Breast epithelium (tissue), 4 donors: ENCODE measurements at places on chromosomes 13 and 19. TPM values are rescaled to one million over a fixed set of nuclear protein-coding genes. Genes with fewer than 3 reads are reported as not detected.

DNA sequence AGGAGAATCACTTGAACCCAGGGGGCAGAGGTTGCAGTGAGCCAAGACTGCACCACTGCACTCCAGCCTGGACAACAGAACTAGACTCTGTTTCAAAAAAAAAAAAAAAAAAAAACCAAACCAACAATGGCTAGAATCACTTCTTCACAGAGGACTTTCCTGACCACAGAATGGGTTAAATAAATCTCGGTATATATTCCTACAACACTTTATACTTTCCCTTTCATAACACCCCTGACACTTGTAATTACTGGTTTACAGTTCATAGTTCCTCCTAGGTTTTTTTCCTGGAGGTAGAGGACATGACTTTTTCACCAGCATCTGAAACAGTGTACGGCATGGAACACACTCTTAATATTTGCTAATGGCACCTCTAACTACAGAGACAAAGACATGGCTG is 31.4 kb downstream of the ZDHHC20 start:
- no peak for DNase-seq

- no peak for DNase-seq
Measured at GRCh38 chr19:34332027-34332760, 32.8 kb upstream of the GPI start.

GRCh38 chr13:107118506-107118905 is 550.6 kb upstream of the ARGLU1 start:
- DNase-seq = no peak

GRCh38 chr19:55703790-55704215 is 28.8 kb downstream of the EPN1 start:
- DNase-seq = no peak

GRCh38 chr19:40424637-40425449 is 949 bp downstream of the SERTAD1 start:
- no peak for DNase-seq

Gene ADPRHL1
- total RNA-seq = 1.8 TPM

Gene KLK14
- not detected for total RNA-seq

Gene DPP9
- 33.6 TPM for total RNA-seq

Gene TGFBR3L
- total RNA-seq = not detected

DNA sequence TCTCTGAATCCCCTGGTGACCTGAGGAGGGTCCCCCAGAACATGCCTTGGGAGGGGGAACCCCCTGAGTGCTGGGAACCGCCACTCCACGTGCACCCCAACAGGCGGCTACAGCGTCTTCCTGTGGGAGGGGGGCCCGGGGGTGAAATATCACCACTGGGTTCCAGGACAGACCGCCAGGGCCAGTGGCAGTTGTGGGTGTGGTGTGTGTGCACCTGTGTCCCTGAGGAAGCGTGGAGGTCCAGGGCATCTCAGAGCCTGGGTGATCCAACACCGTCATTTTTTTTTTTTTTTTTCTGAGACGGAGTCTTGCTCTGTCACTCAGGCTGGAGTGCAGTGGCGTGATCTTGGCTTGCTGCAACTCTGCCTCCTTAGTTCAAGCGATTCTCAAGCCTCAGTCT is 4.2 kb downstream of the ADGRE5 start:
- DNase-seq = no peak

GRCh38 chr19:44878120-44878865 is 12.8 kb upstream of the TOMM40 start:
- DNase-seq = peak; percentile 72

Gene ZFP36
- 91.7 TPM for total RNA-seq

Gene POP4
- total RNA-seq = 52.1 TPM

- no peak for DNase-seq
Measured at GRCh38 chr19:49067554-49067953, 2.9 kb upstream of the NTF4 start.

DNA sequence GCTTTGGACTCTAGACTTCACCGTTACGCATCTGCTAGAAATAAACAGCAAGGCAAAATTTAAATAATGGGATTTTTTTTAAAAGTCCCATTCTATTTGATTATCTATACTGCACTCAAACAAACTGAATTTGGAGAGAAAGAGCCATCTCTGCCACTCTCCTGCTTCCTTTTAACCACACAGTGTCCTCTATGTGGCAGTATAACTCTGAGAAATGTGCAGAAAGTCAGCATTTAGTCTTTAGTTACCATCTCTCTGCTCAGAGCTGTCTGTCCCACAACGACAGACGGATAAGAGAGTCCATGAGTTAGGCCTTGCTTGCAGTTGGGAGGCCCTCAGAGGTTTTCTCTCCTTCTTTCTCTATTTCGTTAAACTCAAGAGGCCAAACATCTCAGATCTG is 21.2 kb downstream of the CCNA1 start:
- no peak for DNase-seq

DNA sequence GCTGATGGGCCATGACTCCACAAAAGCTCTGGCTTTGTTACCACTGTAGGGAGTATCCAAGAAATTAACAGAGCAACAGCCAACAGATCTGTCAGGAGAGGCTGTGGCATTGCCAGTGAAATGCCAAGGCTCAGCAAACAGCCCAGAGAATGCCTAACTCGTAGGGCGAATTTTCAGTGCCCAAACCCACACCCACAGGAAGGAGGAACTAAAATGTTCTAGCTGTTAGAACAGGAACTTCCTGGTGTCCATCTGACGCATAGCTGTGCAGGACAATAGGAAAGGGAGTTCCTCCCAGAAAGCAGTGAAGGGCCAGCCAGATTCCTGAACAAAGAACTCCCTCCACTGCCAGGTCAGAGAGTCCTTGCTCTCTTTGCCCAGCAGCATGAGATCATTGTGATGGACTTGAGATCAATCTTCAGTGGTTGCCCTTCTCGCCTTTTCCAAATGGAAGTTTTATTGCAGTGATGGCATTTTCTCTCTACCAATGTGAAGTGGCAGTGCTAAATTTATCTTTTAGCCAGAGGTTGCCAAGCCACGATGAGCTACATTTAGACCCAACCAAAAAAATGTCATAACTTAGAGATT is 224.2 kb upstream of the STARD13 start:
- peak; percentile 54 for DNase-seq

GRCh38 chr19:46407856-46408663 is 5.3 kb downstream of the CCDC8 start:
- no peak for DNase-seq

DNA sequence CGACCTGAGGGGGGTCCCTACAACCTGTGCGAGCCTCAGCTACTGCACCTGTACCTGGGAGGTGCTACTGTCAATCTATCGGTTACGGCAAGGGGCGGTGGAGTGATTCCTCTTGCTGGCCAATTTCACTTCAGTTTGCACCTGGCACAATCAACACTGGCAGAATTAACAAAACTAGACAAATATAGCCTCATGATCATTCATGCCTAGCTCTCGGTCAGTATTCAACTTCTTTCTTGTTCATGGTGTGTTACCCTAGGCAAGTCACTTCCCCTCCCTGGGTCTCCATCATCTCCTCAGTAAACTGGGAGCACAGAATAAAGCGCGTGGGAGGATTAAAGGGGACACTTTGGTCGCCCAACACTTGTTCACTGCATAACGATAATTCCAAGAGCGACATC is 618 bp downstream of the HAUS8 start:
- DNase-seq = no peak

DNA sequence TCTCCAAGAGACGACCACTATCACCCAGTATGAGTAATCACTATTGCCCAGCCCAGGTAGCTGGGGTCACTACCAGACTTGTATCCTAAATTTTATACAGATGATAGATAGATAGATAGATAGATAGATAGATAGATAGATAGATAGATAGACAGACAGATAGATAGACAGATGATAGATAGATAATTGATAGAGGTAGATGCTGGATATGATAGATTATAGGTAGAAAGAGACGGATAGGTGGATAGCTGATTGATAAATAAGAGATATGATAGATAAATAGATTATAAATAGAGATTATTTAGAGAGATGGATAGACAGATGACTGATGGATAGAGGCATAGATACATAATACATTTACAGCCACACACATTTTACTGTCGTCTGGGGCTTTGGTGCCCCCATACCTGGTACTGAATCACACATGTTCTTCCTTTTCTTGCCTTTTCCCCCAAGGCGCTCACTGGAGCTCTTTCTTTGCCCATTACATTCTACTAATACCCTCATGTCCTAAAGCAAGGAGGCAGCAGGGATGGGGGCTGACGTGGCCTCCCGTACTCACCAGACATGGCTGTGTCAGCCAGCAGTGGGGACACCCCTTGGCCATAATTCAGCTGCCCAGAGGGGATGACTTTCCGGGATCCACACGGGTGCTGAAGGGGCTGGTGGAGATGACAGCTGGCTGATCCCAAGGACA is 44.6 kb upstream of the CCNE1 start:
- no peak for DNase-seq

Gene ZNF784
- 6.7 TPM for total RNA-seq

DNA sequence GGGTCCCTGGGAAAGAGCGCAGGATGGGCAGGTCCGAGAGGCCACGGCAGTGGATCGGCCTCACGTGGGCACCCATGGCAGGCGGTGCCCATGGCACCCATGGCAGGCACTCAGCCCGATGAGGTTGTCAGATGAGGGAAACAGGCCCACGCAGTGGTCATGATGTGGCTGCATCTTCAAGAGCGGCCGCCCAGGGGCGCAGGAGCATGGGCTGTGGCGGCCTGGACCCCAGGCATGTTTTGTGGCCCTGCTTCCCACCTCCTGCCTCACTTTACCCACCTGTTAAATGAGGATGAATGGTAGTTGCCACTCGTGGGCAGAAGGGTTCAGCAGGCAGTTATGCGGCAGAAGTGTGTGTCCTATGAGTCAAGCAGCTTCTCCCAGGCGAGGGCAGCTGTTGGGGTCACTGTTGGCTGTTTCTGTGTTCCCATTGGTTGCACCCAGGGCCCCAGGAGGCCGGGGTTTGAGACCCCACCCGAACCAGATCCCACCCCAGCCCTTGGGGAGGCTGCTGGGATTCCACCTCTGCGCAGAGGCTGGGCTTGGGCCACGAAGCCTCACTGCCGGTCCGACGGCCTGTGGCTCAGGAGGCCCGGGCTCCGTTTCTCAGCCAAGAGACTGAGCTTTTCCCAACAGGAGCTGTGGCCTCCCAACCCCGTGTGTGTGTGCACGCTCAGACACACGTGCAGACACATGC is 30.0 kb downstream of the CSNK1G2 start:
- DNase-seq = no peak

Gene OR10H1
- total RNA-seq = not detected

- DNase-seq = no peak
Measured at GRCh38 chr19:47735131-47735530, 10.2 kb upstream of the NOP53 start.

DNA sequence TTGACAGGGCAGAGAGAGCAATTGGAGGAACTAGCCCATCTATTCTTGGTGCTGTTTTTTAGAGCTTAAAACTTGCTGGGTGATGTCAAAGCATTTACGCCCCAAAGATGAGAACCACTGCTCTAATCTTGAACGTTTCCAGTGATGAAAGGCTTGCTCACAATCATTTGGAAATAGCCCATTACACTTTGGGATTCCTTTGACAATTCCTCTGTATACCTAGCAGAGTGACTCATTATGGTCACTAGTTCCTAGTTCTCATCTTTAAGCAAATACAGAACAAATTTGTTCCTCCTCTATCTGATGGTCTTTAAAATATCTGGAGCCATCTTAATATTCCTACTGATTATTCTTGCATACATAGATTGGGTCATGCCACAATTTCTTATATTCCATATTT is 112.3 kb downstream of the GPC6 start:
- DNase-seq = no peak

DNA sequence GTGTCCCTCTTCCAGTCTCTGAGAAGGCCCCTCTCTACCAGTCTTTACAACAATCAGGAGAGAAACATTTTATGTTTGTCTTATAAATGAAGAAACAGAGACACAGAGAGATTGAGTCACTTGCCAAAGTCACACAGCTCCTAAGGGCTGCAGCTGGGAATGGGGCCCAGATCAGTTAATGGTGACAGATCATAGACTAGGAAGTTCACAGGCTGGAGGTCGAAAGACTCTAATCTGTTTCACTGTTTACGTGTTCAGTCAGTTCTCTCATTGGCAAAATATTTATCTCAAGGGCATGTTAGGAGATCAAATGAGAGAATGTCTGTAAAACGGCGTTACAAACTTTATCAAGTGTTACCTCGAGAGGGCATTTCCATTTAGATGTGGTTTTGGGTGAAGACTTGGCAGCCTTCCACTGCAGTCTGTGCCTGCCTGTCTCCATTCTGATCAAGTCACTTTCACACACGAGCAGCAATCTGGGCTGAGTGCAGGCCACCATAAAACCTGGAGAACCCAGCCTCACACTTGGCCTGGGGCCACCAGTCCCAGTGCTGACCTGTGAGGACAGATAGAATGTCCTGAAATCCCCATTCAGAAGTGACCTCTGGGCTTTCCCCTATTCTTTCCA is 65.1 kb downstream of the SIAH3 start:
- DNase-seq = no peak

Gene CYP2A7
- not detected for total RNA-seq

Gene TMEM255B
- 11.8 TPM for total RNA-seq

DNA sequence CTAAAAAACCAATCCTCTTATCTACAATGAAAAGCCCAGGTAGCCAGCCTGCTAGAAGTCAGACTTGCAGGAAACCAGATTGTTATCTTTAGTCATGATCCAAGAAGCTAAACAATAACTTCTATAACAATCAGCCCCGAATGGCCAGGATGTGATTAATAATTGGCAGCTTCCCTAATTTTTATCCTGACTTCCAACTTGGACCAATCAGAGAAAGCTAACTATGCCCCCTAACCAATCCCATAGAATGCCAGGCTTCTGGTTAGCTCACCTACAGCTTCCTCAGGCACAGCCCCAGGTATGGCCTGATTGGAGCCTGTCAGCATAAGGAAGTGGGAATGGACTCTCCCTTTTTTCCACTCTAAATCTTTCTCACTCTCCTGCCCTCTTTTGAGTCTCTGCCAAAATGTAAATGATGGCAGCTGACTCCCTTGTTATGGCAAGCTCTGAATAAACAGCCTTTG is 394.9 kb downstream of the DLEU7 start:
- DNase-seq = no peak

DNA sequence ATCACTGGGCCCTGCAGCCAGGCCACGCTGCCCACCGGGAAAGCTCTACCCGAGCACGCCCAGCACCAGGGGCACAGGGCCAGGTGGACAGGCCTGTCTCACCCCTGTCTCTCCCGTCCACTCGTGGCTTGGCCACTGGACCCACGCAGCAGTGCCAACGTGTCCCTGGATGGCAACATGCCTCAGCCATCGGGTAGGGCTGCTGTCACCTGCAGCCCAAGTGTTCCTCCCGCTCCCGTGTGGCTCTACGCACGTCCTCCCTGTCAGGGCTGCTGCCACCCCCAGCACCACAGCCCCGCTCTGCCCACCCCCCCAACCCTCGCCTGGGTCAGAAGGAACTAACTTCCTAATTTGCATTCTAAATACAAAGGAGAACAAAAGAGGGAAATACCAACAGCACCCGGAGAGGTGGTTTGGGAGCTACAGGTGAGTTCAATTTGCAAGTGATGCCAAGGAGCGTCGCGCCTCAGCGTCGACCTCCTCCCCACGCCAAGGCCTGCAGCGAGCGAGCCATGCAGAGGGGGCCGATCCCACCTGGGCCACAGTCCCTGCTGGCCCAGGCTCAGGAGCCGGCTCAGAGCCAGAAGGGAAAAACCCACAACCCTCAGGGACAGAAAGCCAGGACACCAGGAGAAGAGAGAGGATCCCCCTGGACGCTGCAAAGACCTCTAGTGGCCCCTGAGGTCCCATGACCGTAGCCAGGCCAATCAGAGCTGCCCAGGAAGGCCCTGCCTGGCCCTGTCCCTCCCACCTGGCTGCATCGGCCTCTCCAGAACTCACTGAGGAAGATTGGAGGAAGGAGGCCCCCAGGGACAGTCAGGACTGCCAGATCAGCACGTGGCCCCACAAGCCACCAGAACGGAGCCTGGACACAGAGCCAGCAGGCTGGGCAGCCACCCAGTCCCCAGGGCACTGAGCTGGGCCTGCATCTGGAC is 128.4 kb upstream of the SPACA7 start:
- DNase-seq = no peak

GRCh38 chr13:23984546-23984945 is 87.2 kb upstream of the C1QTNF9B start:
- DNase-seq = peak; percentile 83
